Skeletal muscle tissue (tissue), 5 donors: ENCODE measurements at places on chromosomes 2 and 18. TPM values are rescaled to one million over a fixed set of nuclear protein-coding genes. Genes with fewer than 3 reads are reported as not detected.

Gene CDH20
- total RNA-seq = 1.0 TPM

Gene CPO
- not detected for total RNA-seq

Gene MC5R
- total RNA-seq = 1.6 TPM

Gene CXCR4
- total RNA-seq = 29.2 TPM

Gene CSRNP3
- 18.8 TPM for total RNA-seq
